Common myeloid progenitor, CD34-positive (primary cell): ENCODE measurements at places on chromosomes 13 and 19.

GRCh38 chr13:106630650-106631049, 62.7 kb upstream of the ARGLU1 start:
- DNase-seq = peak; percentile 37

GRCh38 chr13:81116461-81117282, 775.7 kb upstream of the SPRY2 start:
- no peak for DNase-seq

- peak; percentile 99 for DNase-seq
These were observed 8.8 kb downstream of the ALOX5AP start for GRCh38 chr13:30744056-30744680.

- DNase-seq = no peak
These were observed 16.4 kb downstream of the SIX5 start for GRCh38 chr19:45752639-45753038.

GRCh38 chr19:30855442-30855841, 483.3 kb downstream of the ZNF536 start:
- no peak for DNase-seq

DNA sequence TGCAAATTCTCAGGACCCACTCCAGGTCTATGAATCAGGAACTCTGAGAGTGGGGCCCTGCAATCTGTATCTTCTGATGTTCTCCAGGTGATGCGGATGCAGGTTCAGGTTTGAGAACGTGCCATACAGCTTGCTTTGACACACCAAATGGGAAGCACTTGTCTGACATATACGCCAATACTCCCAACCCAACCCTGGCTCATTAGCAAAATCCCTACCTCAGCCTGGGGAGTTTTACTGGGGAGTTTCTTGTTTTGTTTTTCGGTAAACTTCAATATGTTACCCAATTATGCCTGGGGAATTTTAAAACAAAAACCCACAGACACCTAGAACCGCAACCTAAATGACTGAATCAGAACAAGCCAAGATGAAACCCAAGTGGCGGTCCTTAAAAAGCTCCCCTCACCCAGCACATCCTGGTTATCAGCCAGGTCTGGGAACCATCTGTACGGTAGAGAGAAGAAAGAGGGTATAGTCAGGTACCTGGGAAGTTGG, 41.2 kb downstream of the ABCC4 start:
- DNase-seq = no peak

GRCh38 chr13:107202371-107203023, 634.6 kb upstream of the ARGLU1 start:
- DNase-seq = no peak
